ENCODE measurements at places on chromosomes 4 and X. TPM values are rescaled to one million over a fixed set of nuclear protein-coding genes. Genes with fewer than 3 reads are reported as not detected.

RTL3 gene
- 0.05 TPM for total RNA-seq

NEUROG2 gene
- total RNA-seq, result not detected

LRCH2 gene
- total RNA-seq, result 19.7 TPM

SMARCA1 gene
- total RNA-seq, result 86.4 TPM

ACTRT1 gene
- total RNA-seq, result not detected

All from smooth muscle cell of the umbilical artery (primary cell).